ENCODE measurements at places on chromosomes 13 and 19. TPM values are rescaled to one million over a fixed set of nuclear protein-coding genes. Genes with fewer than 3 reads are reported as not detected.

DNA sequence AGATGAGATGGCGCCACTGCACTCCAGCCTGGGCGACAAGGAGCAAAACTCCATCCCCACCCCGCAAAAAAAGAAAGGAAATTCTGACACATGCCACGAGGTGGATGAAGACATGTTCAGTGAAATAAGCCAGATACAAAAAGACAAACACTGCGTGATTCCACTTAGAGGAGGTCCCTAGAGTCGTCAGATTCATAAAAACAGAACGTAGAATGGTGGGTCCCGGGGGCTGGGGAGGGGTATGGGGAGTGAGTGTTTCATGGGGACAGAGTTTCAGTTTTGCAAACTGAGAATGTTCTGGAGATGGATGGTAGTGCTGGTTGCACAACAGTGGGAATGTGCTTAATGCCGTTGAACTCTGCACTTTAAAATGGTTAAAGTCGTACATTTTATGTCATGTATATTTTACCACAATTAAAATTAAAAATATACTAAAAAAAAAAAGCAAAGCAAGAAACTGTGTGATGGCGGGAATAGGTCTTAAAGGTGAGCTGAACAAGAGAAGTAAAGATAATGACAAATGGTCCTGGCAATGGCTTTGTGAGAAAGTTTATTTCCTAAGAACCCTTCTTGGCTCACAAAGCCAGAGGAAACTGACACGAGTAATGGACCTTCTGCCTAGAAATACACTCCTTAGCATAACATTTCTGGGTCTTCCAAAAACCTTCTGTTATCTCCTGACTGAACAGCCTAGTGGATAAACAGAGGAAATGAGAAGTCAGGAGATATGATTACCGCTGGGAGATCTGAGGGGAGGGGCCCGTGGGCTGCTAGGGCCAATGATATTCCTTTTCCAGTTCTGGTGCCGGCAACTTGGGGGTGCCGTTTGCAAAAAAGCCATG, 4.2 kb upstream of the SPC24 start:
- no peak overlapping the region for H3K4me3 ChIP-seq
- peaks cover 3% of the 10 kb centered on the region for H3K4me1 ChIP-seq
- H3K36me3 ChIP-seq, result no peaks in the 10 kb centered on the region
- no peak for DNase-seq
- H3K27ac ChIP-seq, result no peak overlapping the region

GRCh38 chr19:50181121-50181520, 18.0 kb upstream of the IZUMO2 start:
- H3K36me3 ChIP-seq, result no peaks in the 10 kb centered on the region
- no peaks in the 10 kb centered on the region for H3K27me3 ChIP-seq
- no peak overlapping the region for H3K27ac ChIP-seq
- DNase-seq, result no peak
- H3K4me1 ChIP-seq, result no peaks in the 10 kb centered on the region
- no peak overlapping the region for H3K4me3 ChIP-seq

- no peaks in the 10 kb centered on the region for H3K27me3 ChIP-seq
- no peak overlapping the region for H3K4me3 ChIP-seq
- no peak for DNase-seq
- H3K36me3 ChIP-seq, result no peaks in the 10 kb centered on the region
Measured at GRCh38 chr13:111494641-111495040, 174.2 kb downstream of the TEX29 start.

- H3K27ac ChIP-seq, result peak overlapping the region; percentile 96
- H3K36me3 ChIP-seq, result peaks cover 38% of the 10 kb centered on the region
- no peak for DNase-seq
- peak overlapping the region; percentile 64 for H3K4me3 ChIP-seq
- H3K4me1 ChIP-seq, result peaks cover 63% of the 10 kb centered on the region
- no peaks in the 10 kb centered on the region for H3K27me3 ChIP-seq
Measured at GRCh38 chr13:41004875-41005693, 14.0 kb downstream of the ELF1 start.

DNA sequence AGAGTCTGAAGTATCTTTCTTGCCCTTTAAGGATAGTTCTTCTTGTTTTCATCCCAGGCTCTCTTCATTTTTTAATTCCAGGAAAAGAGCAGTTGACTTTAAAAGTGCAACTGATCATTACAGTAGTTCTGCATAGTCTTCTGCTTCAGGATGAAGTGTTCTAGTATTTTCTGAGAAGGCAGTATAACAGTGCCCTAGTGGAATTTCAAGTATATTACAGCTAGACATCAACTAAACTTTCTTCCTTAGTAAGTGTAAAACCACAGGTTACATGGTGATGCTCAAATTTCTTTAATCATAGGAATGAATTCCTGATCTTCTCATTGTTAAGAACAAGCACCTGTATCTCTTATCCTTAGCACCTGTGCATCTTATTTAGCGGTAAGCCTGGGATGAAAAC, 10.9 kb downstream of the NUFIP1 start:
- no peaks in the 10 kb centered on the region for H3K27me3 ChIP-seq
- no peak overlapping the region for H3K27ac ChIP-seq
- no peak for DNase-seq
- peaks cover 29% of the 10 kb centered on the region for H3K36me3 ChIP-seq
- no peaks in the 10 kb centered on the region for H3K4me1 ChIP-seq

DNA sequence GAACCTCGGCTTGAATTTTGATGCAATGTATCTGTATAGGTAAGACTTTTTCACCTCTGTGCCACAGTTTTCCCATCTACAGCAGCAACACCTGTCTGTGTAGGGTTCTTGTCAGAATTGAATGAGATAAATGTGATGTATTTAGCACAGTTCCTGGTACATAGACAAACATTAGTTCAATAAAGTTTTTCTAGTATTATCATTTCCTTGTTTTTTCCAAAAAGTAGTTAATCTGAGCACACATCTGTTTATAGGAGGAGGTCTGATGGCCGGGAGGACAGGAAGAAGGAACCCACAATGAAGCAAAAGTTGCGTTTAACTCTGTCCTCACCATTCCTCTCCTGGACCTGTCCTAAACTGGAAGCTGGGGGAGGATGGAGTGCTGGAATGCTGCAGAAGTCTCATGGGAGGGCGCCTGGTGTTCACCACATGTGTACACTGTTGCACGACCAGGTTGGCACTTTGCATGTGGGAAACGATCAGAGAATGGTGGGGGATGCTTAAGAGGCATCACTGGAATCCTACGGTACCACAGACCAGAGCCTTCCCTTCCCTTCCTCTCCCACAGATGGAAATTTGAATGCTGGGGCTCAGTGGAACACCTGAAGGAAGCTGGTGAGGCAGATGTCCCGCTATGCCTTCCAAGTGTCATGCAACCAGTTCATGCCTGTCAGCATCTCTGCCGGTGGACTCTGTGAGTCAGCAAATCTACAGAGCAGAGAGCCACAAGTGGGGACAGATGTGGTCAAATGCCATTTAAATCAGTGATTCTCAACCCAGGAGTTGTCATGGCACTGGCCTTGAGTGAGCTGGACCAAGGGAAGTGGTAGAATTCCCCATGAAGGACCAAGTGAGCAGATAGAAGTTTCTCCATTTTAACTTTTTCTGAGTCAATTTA, 315.6 kb downstream of the DLEU7 start:
- DNase-seq, result no peak
- peaks cover 26% of the 10 kb centered on the region for H3K4me1 ChIP-seq
- H3K36me3 ChIP-seq, result no peaks in the 10 kb centered on the region
- H3K4me3 ChIP-seq, result no peak overlapping the region

DNA sequence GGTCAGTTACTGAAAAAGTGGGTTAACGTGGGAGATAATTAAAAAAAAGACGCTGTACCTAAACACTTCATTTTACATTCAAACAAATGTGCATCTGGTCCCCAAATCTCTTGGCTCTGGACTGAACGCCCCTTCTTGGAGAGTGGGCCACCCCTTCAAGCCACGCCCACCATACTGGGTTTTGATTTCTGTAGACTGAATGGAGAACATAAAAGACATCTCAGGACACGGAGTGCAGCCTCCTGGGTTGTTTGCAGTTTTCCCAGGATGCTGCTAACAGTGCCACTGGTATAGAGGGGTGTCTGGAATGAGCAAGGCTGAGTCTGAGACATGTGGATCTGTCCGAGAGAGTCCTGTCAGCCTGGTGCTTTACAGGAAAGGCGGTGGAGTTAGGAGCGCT, 10.6 kb downstream of the TFDP1 start:
- peaks cover 75% of the 10 kb centered on the region for H3K36me3 ChIP-seq
- H3K27me3 ChIP-seq, result no peaks in the 10 kb centered on the region

DNA sequence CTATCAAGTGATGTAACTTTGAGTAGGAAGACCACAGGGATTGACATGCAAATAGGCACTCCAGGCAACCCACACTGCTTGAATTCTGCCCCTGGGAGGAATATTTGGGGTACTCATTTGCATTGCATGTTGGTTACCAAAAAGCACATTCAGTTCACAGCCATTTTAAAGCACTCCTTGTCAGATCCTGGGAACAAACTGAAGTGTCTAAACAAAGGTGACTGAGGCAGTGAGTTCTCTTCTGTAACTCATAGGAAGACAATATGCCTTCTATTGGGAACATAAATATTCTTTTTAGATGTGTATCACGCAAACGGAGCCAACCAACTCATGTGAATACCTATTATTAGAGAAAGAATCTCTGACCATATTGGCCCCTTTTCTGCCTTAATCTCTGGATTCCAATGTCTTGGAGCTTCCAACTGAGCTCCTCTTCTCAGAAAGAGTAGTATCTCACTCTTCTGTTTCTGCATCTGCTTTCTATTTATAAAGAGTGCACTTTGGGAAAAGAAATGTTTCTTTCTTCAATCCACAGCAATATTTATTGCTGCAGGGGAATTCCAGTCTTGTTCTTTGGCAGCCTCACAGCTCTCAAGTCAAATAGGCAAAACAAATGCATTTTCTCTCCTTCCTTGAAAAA, 125.7 kb upstream of the NBEA start:
- no peaks in the 10 kb centered on the region for H3K36me3 ChIP-seq
- no peak overlapping the region for H3K27ac ChIP-seq
- H3K4me1 ChIP-seq, result no peaks in the 10 kb centered on the region
- DNase-seq, result no peak

PLPP2 gene
- total RNA-seq, result not detected

N4BP2L1 gene
- 28.6 TPM for total RNA-seq

PSG6 gene
- total RNA-seq, result not detected

HS6ST3 gene
- total RNA-seq, result not detected

CBLC gene
- total RNA-seq, result not detected
